Adrenal gland (tissue), 19 donors: ENCODE measurements at places on chromosomes 1 and 21.

DNA sequence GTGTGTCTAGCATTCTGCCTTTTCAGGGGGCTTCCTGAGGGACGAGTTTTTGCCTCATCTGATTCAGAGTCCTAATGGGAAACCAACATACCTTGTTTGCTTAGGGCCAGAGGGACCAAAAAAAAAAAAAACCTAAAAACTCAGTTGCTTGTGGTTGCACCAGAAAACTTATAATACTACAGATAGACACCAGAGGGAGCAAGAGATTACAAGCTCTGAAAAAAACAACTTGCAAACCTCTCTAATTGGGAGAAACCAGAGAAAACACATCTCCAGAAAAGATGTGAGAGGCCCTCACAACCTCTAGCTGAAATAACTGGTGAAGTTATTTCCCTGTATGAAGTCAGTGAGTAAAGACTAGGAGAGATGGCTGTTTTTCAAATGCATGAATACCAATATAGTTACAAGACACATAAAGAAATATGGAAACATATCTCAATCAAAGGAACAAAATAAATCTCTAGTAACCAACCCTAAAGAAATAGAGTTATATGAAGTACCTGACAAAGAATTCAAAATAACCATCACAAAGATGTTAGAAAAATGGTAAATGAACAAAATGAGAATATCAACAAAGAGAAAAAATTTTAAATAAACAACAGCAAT, 233.7 kb upstream of the NFIA start:
- DNase-seq, result no peak

DNA sequence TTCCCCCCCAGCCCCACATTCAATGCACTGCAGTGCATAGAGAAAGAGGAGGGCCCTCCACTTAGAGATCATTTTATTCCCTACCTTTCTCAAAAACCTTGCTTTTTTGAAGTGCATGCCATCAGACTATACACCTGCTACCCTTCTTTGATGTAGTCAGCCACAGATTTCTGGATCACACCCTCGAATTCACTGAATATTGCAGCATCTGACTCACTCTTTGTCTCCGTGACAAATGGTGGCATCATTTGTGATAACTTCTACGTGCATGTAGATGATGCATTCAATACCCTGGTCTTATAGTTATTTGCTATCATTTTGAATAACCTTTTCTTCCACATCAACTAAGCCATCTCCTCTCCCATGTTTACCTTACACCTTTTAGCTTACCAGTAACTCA, 310.3 kb upstream of the SGIP1 start:
- DNase-seq, result no peak

DNA sequence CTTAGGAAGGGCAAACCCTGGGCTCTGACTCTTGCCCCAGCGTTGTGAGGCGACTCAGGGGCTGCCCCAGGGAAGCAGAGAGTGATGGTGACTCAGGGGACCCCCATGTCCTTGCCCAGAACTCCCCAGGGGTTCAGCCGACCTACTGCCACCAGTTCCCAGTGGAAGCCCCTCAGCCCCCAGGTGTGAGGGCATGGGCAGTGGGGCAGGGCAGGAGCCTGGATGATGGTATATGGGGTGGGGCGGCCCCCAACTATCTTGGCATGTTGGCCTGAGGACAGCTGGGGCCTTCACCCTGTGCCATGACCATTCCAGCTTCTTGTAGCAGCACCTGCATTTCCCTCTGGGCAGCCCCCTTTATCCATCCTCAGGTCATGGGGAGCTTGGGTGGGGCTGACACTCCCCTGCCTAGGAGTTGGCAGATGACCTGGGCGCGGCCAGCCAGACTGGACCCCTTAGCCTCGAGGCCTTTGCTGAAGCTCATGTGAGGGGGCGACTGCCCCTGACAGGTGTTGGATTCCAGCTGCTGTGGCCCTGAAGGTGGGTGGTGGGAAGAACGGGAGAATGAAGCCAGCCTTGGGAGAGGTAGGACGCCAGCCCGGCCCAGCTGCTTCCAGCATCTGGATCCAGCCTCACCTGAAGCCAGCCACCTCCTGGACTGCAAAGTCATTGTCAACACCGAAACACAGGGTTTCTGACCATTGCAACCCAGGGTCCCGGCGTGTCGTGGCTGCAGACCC, 1.8 kb upstream of the FNDC10 start:
- no peak for DNase-seq

- no peak for DNase-seq
Measured at GRCh38 chr1:229561141-229561540, 2.6 kb upstream of the ABCB10 start.

DNA sequence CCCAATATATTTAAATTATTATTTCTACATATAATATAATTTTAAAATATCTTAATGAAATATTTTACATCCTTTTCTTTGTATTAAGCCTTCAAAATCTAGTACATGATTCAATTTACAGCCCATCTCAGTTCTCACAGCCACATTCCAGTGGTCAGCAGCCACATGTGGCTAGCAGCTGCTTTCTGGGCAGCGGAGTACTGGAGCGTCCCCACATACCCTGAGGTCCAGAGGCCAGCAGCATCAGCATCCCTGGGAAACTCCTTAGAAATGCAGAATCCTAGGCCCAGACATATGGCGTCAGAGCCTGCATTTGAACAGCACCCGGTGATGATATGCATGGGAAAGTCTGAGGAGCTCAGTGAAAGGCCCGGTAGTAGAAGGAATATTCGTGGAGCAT, 8.6 kb upstream of the LHX4 start:
- DNase-seq, result no peak
